ENCODE measurements at places on chromosomes 2 and 18.

DNA sequence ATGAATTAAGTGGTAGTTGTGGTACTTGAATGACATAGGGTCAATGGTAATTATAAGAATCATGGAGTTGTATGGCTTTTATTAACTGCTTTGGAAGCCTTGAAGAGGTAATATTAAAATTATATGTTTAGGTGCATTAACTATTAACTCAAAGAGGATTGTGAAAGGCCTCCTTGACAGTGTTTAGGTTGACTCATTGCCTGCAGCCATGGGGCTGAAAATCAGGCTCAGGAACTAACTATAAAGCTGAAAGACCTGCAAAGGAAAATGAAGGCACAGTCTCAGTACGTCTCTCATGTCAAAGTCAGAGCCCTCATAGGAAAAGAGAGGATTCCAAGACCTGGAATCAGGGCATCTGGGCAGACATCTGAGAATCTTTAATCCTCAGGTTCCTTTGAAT, 31.0 kb downstream of the CACNB4 start:
- no peak for DNase-seq

- no peak for DNase-seq
Measured at GRCh38 chr2:23009545-23010149, 375.3 kb upstream of the KLHL29 start.

DNA sequence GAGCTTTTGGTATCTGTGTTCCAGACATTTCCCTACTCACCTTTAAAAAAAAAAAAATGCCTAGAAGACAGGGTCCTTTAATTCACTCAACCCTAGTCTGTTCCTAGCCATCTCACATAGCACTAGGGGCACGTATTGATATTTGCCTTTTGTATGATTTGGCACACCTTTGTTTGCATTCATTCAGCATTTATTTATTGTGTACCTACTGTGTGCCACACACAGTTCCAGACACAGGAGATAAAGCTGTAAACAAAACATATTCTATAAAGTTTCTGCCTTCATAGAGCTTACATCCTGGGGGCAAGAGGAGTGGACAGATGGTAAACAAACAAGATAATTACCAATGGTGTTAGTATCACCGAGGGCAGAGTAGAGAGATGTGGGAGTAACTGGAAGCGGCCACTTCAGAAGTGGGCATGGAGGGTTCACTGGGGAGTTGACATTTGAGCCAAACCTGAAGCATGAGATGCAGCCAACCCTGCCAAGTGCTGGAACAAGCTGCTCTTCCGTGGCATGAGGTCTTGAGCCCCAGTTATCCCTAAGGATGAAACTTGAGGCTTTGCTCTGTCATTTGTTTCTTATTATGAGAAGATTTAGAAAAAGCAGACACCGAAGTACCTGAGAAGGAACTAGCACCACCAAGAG, 18.2 kb downstream of the MAPRE2 start:
- DNase-seq, result no peak

DNA sequence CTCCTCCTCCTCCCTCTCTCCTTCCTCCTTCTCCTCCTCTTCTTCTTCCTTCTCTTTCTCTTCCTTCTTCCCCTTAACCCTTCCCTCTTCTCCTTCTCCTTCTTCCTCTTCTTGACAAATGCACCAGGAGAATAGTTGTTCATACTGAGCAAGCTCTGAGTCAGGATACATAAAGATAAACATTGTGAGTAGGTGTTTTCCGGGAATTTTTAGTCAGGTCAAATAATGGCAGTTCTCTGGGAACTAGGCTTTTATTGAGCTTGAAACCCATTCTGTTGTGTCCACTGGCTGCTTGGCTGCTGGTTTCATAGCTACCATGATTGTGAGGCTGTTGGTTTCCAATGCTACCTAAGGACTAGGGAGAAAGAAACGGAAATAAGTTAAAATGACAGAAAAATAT, 1144.7 kb upstream of the DDX18 start:
- DNase-seq, result no peak

- no peak for DNase-seq
Measured at GRCh38 chr2:226847090-226847489, 11.2 kb downstream of the RHBDD1 start.

DNA sequence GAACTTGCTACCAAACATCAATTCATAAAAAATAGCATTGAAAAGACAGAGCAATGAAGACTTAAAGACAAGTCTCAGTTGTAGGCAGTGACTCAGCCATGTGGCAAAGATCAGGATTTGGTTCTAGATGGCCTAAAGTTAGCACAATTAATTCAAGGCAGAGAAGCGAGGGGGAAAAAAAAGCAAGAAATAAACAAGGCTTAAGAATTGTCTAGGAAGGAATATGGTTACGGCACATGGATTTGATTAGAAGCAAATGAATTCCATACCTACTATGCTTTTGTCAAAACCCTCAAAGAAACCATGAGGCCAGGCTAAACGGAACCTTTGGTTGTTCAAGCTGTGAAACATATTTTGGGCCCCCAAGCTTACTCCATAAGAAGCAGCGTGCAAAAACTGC, 362.2 kb upstream of the KCNH7 start:
- DNase-seq, result no peak

DNA sequence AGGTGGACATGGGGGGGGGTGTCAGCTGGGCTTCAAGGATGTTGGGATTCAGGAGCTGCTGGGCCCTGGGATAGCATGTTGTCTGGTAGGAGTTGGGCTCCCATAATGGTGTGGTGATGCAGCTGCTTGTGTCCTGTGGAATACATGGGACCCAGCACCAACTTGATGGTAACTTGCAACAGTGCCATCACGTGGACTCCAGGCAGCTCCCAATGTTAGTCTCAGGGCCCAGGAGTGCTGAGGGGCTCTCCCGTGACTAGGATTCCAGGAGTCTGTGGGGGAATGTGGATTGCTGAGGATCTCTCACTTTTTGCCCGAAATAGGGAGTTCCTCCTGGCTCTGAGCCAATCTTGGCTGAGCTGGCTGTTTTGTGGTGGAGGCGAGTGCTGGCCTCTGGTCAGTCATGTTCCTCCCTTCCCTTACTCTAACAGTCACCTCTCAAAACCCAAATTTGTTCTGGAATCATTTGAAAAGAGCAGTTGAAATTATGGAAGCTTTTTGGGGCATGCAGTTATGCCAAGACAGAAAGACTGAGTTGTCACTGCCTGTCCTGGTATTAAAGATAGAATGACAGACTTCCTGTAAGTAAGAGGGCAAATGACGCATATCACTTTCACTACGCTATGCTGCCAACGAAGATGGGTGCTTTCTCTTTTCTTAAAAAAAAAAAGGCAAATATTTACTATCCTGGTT, 607.1 kb downstream of the ADCYAP1 start:
- DNase-seq, result no peak

DNA sequence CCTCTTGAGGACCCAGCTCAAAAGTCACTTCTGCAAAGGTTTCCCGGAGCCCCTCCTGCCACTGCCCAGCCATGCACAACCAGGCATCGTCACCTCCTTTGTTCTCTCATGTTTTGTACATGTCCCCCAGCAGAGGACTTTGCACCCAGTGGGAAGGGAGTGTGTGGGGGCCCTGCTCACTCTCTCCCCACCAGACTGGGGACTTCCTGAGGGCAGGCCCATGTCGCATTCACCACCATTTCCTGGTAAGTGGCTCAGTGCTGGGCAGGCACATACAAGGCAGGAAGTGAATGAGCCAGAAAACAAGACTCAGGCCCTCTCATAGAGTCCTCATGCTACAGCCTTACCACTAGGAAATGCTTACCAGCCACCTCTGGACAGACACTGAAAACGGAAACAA, 18.9 kb downstream of the MRPL35 start:
- DNase-seq, result no peak

DNA sequence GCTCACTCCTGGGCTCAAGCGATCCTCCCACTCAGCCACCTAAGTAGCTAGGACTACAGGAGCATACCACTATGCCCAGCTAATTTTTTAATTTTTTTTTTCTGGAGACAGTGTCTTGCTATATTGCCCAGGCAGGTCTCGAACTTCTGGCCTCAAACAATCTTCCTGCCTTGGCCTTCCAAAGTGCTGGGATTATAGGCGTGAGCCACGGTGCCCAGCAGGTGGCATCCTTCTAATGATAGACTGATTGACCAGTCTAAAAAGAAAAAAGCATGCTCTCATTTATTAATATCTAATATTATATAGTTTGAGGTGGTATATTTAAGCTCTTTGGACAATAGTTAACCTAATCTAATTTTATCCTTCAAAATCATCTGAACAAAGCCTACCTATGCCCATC, 198.6 kb downstream of the CAMKMT start:
- no peak for DNase-seq

Data from T-helper 22 cell (primary cell).